ENCODE measurements at places on chromosomes 3 and 15.
A peak's percentile ranks its signal among the peaks of the same experiment; 100 is the strongest.

- no peak for DNase-seq
These were observed 52.9 kb downstream of the EIF4E3 start for GRCh38 chr3:71672340-71672739.

- DNase-seq = no peak
These were observed 95.5 kb downstream of the FHIT start for GRCh38 chr3:61155701-61156292.

DNA sequence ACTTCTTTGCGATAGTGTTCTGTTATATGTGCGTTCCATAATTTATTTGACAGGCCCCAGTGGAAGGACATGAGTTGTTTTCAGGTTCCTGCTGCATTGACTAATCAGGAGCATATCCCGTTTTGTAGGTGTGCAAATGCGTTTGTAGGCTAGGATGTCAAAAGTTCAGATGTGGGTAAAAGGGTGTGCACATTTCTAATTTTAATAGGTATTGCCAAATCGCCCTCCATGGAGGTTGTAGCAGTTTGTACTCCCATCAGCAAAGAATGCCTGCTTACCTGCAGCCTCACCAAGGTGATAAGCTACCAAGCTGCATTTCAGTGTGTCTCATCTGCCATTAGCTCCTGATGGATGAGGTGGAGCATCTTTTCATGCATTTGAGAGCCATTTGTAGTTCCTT is 36.3 kb downstream of the KLF13 start:
- DNase-seq = no peak

DNA sequence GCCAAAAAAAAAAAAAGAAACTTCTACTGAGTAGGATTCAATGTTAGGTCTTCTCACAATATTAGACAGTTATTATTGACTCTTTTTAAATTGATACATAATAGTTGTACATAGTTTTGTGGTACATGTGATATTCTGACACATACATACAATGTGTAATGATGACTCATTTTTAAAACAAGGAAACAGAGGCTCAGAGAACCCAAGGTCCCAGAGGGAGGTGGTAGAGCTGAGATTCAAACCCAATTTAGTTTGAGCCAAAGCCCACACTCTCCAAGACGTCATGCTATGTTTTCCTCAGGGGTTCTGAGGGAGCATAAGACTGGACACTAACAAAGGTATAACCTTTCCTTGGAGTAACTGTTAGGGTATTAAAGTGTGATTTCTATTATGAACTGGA is 40.6 kb downstream of the MYO5C start:
- DNase-seq = no peak

DNA sequence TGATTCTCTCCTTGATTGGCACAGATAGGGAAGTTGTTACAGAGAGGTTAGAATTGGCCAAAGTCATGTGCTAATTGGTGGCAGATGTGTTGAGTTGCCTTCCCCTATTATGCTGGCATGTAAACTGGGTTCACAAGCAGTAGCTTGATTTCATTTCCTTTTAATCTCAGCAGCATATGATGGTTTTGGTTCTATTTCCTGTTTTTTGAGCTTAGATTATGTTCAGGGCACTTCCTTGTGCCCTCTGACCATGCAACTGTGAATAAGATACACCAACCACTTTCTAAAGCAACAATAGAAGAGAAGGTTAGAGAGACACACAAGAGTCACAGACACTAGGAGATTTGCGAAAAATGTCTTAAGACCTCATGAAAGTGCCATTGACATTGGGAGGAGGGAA is 16.5 kb downstream of the HPS3 start:
- DNase-seq = peak; percentile 44

GRCh38 chr3:24598695-24599470 is 104.2 kb upstream of the THRB start:
- DNase-seq = peak; percentile 45

GRCh38 chr15:29556380-29556779 is 265.9 kb downstream of the TJP1 start:
- no peak for DNase-seq

- DNase-seq = peak; percentile 84
These were observed 141.9 kb upstream of the C2CD4B start for GRCh38 chr15:62306851-62307504.

- DNase-seq = no peak
These were observed 747.9 kb upstream of the CCDC54 start for GRCh38 chr3:106629215-106629832.

DNA sequence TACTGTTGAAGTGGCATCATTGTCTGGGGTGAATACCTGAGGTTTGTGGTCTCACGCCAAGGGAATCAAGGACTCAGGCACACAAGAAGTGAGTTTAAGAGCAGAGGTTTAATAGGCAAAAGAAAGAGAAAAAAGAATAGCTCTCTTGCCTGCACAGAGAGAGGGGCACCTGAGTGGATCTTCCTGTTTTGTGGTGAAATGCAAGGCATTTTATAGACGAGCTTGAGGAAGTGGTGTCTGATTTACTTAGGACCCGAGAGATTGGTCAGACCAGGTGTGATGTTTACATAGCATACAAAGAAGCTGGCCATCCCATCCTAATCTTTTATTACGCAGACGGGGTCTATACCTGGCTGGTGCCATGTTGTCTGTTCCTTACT is 13.2 kb downstream of the CCR5 start:
- no peak for DNase-seq

DNA sequence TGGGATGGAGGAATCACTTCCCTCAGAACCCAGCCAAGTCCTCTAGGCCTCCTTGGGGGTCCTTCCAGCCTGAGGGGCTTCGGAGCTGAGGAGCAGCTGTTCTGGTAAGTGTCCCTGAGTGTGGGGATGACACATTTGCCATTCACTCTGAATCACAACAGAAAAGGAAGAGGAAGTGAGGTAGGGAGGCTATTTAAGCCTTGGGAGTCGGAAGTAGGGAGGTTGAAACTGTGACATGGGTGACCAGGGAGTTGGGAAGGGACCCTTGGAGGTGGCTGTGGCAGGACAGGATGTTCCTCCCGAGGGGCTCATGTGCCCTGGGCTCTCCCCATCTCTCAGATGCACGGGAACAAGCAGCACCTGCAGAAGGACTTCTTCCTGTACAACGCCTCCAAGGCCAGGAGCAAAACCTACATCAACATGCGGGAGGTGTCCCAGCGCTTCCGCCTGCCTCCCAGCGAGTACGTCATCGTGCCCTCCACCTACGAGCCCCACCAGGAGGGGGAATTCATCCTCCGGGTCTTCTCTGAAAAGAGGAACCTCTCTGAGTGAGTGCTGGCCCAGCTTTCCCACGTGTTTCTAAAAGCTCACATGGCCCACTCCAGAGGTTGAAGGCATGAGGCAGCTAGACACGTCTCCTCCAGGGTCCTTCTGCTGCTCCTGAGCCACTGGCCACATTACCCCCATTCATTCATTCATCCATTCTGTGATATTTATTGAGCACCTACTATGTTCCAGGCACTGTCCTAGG is 43.3 kb downstream of the CAPN3 start:
- DNase-seq = no peak

DNA sequence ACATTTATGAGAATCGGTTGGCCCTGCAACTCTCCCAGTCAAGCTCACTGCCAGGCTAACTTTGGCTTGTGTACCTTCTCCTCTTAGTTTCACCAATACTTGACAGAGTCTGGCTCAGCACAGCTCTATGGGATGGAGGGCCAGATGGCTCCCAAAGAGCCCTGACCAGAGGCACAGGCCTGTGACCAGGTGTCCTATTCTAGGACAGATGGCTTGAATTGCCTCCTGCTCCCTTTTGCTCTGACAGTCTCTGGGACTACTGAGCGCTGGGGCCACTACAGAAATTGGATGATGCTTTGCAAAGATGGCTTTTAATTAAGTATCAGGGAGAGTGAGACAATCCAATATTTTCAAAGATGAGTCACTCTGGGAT is 10.3 kb upstream of the ARID3B start:
- DNase-seq = no peak

DNA sequence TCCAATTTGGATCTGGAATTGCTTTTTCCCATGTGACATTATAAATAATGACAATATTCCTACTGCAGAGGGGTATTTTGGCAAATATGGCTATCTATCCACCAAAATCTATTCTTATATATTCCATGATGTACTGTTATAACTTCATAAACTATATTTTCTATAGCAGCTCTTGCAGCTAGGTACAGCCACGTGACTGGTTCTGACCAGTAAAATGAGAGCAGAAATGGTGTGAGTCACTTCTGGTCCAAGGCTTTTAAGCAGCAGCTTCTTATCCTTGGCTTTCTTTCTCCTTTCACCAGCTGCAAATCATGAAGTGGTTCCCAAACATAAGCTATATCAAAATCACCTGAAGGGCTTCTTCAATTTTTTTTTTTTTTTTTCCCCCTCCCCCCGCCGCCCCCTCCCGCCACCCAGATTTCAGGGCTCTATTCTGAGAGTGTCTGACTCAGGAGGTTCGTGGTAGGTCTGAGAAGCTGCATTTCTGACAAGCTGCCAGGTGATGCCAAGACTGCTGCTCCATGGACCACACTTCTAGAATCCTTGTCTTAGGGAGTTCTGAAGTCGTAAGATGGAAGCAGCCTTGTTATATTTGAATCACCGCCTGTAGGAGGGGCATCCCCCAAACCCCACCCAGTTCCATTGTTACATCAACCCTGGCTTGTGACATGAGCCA is 357.5 kb downstream of the CHST2 start:
- DNase-seq = no peak

Measured in muscle of leg (tissue), 16 donors.